Stimulated activated CD4-positive, alpha-beta T cell treated with anti-CD3 and anti-CD28 coated beads, Interleukin-15, amount 100 ng/mL, for 1 hour (primary cell): ENCODE measurements at places on chromosomes 4 and X.

GRCh38 chr4:138177278-138177968, 64.7 kb downstream of the SLC7A11 start:
- no peak for DNase-seq

DNA sequence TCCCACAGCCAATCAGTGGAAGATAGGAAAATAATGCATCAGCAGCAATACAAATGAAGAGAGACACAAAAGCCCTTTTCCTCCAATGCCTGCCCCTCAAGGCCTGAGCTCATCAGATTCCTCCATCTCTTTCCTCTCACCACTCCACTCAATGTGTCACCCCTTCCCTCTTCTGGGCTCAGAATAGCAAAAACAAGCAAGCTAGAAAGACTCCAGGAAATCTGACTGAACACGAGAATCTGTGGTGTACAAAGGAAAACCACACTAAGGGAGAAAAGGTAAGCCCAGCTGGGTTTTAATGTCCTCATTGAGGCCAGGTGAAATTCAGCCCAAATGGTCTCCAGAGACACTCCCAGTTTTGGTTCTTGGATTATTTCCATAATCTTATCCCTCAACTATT, 46.3 kb downstream of the ARHGEF9 start:
- no peak for DNase-seq

DNA sequence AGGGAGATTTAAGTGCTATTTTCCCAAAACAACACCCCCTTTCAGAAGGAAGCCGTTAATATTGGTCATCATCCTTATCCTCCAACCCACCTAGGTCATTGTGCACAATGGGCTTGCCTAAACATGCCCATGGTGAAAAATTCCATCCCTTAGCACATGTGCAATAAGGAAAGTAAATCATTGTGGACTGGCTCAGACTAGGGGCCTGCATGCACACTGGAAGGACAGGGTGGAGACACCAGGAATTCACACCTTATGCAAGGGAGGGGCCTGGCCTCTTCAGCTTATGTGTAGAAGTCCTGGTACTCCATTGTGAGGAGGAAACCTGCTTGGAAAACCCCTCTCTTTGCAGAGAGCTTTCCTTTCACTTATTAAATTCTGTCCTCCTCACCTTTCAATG, 311.4 kb upstream of the NDST4 start:
- DNase-seq: no peak

GRCh38 chr4:48205626-48206025, 64.0 kb downstream of the TEC start:
- no peak for DNase-seq

DNA sequence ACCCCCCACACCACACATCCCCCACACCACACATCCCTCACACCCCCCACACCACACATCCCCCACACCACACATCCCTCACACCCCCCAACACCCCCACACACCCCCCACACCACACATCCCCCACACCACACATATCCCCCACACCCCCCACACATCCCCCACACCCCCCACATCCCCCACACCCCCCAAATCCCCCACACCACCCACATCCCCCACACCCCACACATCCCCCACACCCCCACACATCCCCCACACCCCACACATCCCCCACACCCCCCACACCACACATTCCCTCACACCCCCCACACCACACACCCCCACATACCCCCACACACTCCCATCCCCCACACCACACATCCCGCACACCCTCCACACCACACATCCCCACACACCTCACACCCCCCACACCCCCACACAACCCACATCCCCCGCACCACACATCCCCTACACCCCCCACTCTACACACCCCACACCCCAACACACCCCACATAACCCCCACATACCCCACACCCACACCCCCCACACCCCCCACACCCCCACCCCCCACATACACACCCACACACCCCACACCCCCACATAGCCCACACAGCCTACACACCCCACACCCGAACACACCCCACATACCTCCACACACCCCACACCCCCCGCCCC, 172.9 kb downstream of the DCLK2 start:
- no peak for DNase-seq

DNA sequence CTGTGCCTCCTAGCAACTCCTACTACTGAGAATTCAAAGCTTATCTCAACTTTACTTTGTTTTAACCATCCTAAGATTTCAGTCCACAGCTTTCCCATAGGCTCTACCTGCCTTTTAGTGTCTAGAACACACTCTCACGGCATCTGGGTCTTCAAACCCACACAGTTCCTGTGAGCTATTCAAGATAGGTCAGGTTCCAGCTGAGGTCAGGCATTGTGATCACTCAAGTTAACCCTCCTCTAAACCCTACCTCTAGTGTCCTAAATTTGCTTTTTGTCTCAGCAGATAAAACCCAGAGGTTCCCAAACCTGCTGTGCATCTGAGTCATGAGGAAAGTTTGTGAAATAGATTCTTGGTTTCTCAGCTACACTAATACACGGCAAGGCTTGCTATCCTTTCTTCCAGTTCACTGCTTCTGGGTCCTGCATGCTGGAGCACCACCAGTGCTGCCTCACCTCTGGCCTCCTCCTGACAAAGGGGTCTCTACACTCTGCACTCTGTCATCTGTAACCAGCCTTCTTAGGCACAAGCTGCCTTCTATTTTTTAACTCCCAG, 324.6 kb upstream of the MAGEB2 start:
- no peak for DNase-seq

- no peak for DNase-seq
Observed at GRCh38 chr4:38111024-38111423, 150.8 kb downstream of the PTTG2 start.

GRCh38 chrX:137545711-137546651, 19.9 kb upstream of the ZIC3 start:
- no peak for DNase-seq

DNA sequence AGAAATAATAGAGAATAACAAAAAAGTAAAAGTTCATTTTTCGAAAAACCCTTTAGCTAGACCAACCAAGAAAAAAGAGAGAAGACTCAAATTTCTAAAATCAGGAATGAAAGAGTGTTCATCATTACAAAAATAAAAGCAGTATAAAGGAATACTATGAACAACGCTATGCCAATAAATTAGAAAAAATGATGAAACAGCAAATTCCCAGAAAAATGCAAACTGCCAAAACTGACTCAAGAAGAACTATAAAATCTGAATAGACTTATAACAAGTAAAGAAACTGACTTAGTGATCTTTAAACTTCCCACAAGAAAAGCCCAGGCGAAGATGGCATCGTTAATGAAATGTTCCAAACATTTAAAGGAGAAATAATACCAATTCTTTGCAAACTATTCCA, 3.1 kb upstream of the ZCCHC13 start:
- DNase-seq: no peak

- DNase-seq: no peak
Observed at GRCh38 chr4:86398187-86398586, 38.3 kb upstream of the MAPK10 start.

- no peak for DNase-seq
Observed at GRCh38 chrX:117957128-117957527, 159.5 kb downstream of the KLHL13 start.

GRCh38 chr4:16124232-16124631, 40.4 kb upstream of the PROM1 start:
- DNase-seq: no peak

DNA sequence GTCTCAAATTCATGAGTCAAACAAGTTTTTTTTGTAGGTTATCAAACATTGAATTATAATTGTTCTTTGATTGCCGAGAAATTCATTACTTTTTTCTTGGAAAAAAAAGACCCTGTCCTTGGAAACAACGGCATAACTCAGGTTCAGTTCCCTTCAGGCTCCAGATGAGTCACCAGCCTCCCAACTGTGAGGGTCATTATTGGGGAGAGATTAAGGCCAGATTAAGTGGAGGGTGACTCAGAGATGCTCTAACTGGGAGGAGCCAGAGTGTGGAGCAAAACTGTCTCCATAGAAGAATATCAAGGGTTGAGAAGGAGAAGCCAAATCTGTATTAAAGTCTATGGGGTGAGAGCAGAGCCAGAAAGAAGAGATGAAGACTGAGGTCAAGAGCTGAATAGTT, 9.6 kb downstream of the ADGRG4 start:
- DNase-seq: no peak

- DNase-seq: no peak
Observed at GRCh38 chr4:70002507-70002906, 6.7 kb downstream of the STATH start.

GRCh38 chr4:73376976-73377375, 27.1 kb upstream of the ALB start:
- DNase-seq: no peak
